Right ventricle myocardium superior (tissue), 1 donor: ENCODE measurements at places on chromosomes 1 and 21. TPM values are rescaled to one million over a fixed set of nuclear protein-coding genes. Genes with fewer than 3 reads are reported as not detected.

FAM177B gene
- total RNA-seq: not detected

FCER1G gene
- total RNA-seq: 21.5 TPM

MATN1 gene
- not detected for total RNA-seq

SMCP gene
- total RNA-seq: not detected

FAM72B gene
- not detected for total RNA-seq

OLIG2 gene
- not detected for total RNA-seq

GBP7 gene
- total RNA-seq: not detected

EVA1C gene
- 12.9 TPM for total RNA-seq

KRTAP13-2 gene
- not detected for total RNA-seq

DNA sequence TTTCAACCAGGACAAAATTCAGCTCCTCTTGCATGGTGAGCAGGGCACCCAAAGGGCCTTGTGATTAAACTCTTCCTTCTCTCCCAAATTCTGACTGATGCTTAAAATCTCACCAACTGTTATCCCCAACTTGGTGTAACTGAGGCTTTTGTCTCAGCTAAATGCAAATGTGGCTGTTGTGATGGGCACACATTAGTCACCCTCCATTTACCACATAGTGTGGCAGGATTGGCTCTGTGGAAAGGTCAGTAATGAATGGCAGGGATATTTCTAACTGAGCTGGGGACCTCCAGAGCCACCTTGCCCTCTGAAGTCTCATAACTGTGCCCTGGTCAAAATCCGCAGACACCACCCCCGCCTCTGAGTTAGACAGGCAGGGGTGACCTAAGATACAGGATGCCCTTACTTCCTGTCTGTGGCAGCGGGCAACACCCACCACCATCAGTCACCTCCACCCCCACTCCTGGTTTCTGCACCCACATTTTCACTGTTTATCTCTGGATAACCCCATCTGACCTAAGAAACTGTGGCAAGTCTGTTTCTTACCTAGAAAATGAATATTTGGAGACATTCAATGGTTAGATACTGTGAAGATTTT, 25.4 kb upstream of the RGS16 start:
- DNase-seq: no peak

- DNase-seq: no peak
Measured at GRCh38 chr1:149995927-149996326, 14.6 kb downstream of the OTUD7B start.

GRCh38 chr21:42350927-42351426, at the start of gene TFF2:
Gene TFF2 (minus strand): TSS chr21:42350994. CDS start chr21:42350957, 37 bp downstream.
- DNase-seq: no peak

GRCh38 chr1:154329551-154330131, 4.3 kb downstream of the ATP8B2 start:
- no peak for DNase-seq

DNA sequence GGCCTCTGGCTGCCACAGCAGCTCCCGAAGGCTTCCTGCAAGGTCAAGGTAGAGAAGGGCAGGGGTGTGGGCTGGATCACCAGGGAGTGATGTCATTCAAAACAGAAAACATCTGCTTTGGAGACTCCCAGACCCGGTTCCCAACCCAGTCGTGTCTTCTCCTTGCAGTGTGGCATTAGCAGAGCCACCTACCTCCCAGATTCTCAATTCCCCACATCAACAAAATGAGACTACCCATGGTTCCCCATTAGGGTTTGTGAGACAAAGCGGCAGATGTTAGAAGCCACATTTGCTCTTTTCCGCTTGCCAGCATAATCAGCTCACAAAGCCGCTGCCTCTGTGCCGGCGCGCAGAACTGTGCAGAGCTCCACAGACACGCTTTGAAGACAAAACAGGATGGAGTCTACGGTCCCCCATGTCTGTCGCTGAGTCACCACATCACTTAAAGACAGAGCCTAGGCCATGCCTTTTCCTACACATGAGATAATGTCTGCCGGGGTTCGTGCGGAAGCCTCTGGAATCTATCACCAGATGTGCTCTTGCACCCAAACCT, 12.5 kb downstream of the KIF17 start:
- no peak for DNase-seq

DNA sequence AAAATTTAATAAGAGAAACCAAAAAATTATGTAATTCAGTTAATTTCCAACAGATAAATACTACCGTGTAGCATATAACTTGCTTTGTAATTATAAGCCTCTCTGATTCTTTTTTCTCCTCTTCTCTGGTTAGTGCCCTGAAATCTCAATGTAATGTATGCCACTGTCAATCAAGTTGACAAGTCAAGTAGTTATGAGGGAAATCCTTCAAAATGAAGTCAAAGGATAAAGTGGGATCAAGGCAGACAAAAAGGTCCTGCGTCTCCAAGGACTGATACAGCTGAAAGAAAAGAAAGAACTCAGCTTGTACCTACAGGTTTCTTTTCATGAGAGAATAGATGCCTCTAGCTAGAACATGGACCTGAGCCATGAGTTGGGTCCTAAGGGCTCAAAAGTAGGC, 19.8 kb downstream of the VPS45 start:
- DNase-seq: no peak

- no peak for DNase-seq
Measured at GRCh38 chr1:83606416-83606955, 392.4 kb downstream of the TTLL7 start.

DNA sequence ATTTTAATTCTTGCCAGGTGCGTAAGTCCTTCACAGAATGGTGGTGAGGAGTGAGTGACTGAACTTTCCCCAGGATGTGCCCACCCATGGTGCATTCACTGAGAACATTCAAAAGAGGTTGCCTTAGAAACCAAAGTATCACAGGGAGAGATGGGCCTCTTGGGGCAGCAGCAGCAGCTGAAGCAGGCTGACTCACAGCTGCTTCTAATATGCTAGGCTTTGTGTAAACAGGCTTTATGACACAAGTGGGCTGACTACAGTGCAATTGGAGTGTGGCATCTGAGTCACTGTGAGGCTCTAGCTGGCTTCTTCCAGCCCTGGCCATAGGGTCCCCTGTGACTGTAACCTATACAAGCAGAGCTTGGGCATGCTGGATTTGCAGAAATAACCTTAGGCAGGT, 12.6 kb downstream of the PIGP start:
- peak; percentile 42 for DNase-seq

GRCh38 chr1:154783976-154784375, 86.1 kb downstream of the KCNN3 start:
- DNase-seq: no peak

- peak; percentile 98 for DNase-seq
Measured at GRCh38 chr1:31789259-31790065, 25.3 kb upstream of the ADGRB2 start.

DNA sequence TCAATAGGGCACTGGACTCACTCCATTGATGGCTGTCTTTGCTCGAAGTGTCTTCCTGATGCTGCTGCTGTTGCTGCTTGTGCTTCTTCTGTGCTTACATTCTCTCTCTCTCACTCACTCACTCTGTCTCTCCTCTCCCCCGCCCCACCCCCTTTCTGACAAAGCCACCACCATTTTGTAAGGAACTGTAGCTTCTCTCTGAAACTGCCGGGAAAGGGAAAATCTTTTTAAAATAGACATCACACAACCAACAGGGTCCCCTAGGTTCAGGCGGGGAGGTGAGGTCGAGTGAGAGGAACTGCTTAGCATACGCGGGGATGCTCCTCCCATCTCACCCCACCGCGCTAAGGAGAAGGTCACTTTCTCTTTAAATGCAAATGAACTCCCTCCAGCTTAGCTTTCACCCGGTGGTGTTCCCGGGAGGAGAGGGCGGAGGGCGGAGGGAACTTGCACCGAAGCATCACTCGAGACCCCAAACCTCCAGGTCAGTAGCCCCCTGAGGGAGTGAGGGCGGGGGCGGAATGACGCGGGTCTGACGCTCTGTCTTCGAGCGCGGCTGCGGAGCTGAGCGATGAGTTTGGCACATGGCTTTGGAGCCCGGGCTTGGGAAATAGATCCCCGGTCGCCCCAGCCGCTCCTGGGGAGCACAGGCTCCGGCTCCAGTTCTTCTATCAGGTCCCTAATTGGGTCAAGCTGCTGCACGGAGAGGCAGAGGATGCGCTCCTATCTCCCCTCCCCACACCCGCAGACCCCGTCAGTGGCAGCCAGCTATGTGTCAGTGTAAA, at the start of gene CCDC28B:
TSS of gene CCDC28B (plus strand) at position 370 of the 785 bp plus-strand sequence. CDS start 1,341 bp downstream, outside the sequence.
- peak; percentile 84 for DNase-seq

GRCh38 chr1:8889103-8889846, 10.8 kb upstream of the ENO1 start:
- no peak for DNase-seq

- DNase-seq: no peak
Measured at GRCh38 chr1:59108481-59109317, 188.2 kb upstream of the FGGY start.
